Activated T-cell treated with anti-CD3 and anti-CD28 coated beads, Interleukin-2, amount 50 U/mL, for 72 hours (primary cell): ENCODE measurements at places on chromosomes 3 and 15.
A peak's percentile ranks its signal among the peaks of the same experiment; 100 is the strongest.

- DNase-seq: no peak
Measured at GRCh38 chr15:72077950-72078349, 40.0 kb downstream of the MYO9A start.

DNA sequence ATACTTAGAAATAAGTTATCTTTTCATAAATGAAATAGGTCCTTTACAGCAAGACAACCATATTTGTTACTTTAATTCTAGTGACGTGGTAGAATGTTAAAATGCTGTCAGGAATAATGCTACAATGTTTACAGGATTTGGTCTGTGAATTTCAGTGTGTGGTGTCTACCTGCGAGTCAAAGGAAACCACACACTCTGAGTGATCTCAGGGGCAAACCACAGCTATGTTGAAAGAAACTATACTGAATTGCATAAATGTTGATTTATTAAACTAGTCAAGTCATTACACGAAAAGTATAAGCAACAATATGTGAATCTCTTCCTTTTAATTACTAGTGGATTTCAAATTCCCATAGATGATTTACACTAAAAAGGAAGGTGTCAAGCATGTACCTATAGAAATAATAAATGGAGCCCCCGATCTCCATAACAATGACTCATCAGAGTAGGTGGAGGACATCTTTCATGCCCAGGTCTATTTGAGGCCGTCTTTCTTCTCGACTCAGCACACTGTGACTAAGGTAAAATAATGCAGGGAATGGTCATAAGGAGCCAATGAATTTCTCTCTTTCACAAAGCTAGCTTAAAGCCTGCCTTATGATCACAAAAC is 463.0 kb downstream of the ERC2 start:
- DNase-seq: no peak

GRCh38 chr15:40389824-40390595 is 7.5 kb downstream of the KNSTRN start:
- DNase-seq: no peak

DNA sequence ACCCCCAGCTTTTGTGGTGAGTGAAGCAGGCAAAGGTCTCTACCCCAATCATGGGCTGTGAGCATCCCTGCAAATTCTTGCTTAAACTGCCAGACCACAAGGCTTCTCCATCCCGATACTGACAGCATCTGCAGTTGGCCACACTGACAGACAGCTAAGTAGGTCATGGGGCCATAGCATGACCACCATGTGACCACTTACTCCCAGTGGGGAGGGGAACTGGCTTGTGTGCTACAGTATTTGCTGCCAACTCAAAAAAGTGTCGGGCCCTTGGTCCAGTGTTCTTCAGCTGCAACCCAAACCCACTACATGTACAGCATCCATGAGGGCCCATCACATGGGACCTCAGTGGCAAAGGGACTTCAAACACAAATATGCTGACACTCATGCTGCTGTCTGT is 103.4 kb downstream of the SEC22A start:
- no peak for DNase-seq

- DNase-seq: no peak
Measured at GRCh38 chr15:91884606-91885005, 31.1 kb downstream of the SLCO3A1 start.

DNA sequence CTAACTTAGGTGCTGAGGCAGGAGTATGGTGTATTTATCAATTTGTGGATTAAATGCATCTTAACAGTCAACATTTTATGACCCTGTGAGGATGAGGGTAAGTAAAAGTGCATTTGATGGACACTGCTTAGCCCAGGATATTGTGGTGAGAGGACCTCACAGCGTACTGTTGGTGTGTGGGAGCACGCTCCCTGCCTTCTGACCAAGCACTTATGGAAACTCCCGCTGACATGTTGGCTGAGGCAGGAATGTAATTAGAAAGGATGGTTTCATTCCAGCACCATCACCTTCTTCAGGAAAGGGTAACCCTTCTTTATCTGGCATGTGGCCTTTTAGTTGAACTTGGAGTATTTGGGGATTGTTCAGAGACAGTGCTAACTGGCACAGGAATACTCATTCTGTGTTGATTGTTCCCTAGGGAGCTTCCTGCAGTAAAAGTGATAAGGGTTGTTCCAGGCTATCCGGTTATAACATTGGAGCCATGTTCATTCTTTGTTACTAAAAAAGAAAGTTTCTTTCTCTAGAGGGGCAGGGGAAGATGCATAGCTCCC is 11.7 kb upstream of the FSTL1 start:
- DNase-seq: no peak

DNA sequence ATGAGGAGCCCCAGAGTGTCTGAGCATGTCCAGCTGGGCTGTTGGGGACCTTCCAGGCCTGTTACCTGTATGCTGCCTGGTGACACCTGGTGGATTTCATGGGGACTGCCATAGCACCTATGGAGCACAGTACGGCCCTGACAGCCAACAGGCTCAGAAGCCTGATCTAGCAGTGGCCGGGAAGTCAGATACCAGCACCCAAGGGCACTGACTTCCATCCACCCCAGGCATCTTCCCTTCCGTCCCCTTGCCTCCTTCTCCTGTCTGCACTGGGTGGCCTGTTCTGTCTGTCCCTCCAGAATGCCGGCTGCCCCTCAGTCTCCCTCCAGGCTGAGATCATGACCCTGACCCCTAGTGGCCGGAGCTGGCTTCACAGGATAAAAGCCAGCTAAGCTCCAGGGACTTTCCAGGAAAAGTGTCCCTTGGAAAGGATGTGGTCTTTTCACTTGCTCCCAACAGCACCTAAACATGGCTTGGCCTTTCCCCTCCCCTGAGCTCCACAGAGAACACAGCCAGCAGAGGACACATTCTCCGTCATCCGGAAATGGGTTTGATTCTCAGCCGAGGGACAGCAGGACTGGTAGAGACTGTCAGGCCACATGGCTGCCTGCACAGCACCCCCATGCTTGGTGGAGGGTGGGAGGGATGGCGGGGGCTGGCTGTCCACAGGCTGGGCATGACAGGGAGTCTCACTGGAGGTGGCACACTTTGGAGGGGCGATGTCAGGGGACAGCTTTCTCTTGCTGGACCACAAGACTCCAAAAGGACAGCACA is 9.5 kb downstream of the RPS17 start:
- peak; percentile 76 for DNase-seq
